Iris pigment epithelial cell (primary cell): ENCODE measurements at places on chromosomes 3 and 15.

DNA sequence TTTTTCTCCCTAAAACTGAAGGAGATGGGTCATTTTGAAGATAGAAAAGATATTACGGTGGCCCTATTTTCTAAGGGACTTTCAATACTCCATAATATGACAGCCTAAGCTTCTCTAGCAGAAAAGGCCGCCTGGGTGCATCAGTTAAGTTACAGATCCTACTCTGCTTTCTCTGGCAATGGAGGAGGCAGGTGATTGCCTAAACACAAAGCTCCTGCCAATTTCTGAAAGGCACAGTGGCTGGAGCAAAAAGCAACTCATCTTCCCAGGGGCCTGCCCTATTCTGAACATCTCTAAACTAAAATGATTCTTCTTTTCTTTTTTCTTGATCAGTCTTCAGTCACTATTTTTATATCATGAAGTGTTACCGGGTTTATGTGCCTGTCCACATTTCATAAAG, 276.7 kb downstream of the CNTN4 start:
- DNase-seq: no peak

DNA sequence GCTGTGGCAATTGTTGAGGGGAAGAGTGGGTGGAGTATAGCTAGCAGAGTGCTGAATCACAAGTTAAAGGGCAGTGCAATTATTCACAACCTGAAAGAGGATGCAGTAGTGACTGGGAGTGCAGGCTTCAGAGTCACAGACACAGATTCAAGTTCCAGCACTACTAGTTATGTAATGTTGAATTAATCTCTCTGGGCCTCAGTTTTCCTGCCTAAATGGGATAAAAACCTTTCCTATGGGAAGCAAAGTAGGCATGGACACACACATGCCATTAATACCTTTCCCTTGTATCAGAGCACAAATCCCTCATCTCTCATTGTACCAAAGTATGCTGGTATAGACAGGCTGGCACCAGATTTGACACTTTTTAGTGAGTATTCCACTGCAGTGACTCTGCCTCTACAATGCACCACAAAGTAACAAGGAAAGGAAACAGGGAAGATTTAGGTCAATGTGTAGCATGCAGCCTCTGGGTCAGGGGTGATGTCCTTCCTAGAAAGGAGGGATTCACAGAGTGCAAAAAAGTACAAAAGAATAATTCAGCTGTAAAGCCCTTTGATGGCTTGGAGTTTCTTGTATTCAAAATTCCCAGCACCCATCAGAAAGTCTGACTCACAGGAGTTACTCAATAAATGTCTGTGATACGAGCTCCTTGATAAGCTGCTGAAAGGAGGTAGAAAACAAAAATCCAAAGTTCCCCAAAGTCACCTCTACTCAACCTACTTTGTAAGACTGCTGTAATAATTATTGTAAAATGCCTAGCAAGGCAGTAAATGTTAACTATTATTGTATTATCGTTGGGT, 507.5 kb upstream of the TGFBR2 start:
- peak; percentile 81 for DNase-seq

- no peak for DNase-seq
Observed at GRCh38 chr15:45391746-45392583, 13.6 kb upstream of the GATM start.

GRCh38 chr15:50117431-50118027, 1.5 kb downstream of the ATP8B4 start:
- no peak for DNase-seq

DNA sequence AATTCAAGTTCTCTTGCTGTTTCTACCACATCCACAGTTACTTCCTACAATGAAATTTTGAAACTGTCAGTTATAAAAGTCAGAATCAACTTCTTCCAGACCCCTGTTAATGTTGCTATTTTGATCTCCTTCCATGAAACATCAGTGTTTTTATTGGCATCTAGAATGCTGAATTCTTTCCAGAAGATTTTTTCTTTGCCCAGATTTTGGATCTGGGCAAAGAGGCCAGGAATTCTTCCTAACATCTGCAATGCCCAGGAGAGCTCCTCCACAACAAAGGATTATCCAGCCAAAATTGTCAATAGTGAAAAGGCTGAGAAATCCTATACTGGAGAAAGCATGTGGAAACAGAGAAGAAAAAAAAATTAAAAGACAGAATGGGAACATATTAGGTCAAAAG, 75.5 kb downstream of the SERPINI1 start:
- DNase-seq: no peak

DNA sequence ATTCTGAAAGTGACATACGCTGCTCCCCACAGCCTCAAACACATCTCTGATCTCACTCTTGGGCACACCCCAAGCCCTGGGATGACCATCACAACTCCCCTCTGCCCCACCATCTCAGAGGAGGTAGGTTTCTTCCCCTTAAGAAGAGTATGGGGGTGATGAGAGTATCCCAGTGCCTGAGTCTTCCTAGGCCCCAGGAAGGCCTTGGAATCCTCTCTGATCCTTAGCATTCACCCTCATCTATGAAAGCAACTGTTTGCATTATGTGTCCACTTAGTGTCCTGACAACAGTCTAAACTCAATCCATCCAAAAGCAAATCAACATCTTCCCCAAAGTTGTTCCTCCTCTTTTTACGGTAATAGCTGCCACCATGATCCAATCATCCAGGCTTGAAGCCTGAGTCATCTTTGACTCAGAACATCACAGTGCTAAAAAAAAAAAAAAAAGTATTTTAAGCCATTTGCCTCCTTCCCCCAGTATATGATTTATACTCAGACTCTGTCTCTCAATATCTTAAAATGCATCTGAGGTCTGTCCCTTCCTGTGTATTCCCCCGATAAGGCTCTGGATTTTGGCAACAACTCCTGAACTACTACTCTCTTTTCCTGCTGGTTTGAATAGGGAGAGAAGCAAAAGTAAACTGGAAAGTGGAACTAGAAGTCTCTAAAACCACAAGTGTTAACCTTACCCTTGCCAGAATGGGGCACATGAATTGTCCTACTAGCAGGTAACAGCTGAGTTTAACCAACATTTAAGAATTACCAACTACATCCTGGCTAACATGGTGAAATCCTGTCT, 22.5 kb downstream of the POPDC2 start:
- DNase-seq: peak; percentile 88

- DNase-seq: peak; percentile 77
Observed at GRCh38 chr3:72907131-72907711, 19.4 kb downstream of the GXYLT2 start.

DNA sequence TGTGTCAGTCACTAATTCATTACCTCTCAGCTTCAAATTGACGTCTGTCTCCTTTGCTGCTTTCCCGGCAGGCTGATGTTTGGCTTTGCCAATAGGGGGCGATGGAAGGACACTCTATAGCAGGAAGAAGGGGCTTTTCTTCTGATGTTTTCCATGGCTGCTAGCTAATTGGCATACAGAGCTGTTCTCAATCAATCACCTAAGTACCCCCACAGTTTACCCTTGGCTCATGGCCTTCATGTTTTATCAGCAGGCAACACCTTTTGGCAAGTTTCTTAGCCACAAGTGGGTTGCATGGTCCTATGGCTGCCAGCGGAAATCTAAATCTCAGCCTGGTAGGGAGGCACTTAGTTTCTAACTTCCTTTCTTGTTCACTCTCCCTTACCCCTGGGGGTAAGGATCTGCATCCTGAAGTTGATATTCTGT, 45.0 kb downstream of the ESYT3 start:
- peak; percentile 56 for DNase-seq

DNA sequence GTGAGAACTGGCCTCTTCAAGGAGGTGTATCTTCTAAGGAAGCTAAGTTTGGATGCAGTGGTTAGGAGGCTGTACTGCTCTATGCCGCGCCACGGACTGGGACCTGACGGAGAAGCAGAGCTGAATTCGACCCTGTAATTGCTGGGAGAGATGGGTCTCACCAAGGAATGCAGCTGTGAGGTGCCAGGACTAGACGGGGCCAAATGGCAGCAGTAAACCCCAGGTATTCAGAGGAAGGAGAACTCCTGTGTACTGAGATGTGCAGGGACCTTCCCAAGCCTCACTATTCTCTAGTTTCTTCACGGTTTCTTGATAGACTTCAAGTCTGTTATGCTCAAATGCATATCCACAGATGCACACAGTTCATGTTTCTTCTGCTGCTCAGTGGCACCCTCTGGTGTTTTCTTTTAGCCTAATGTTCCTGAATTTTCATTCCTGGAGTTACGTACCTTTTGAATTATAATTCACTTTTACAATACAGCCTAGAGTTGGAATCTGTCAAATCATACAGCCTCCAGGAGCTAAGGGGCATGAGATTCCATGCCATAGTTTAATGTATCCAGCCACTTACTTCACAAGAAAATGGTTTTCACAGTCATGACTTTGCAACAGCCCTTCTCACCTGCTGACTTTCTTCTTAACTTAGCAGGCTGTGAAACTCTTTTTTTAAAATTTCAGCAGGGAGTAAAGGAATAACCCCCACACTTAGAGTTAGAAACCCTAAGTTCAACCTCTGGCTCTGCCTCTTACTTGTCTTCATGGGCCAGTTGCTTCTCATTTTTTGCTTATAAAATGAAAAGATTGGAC, 61.8 kb downstream of the GLDN start:
- peak; percentile 47 for DNase-seq

DNA sequence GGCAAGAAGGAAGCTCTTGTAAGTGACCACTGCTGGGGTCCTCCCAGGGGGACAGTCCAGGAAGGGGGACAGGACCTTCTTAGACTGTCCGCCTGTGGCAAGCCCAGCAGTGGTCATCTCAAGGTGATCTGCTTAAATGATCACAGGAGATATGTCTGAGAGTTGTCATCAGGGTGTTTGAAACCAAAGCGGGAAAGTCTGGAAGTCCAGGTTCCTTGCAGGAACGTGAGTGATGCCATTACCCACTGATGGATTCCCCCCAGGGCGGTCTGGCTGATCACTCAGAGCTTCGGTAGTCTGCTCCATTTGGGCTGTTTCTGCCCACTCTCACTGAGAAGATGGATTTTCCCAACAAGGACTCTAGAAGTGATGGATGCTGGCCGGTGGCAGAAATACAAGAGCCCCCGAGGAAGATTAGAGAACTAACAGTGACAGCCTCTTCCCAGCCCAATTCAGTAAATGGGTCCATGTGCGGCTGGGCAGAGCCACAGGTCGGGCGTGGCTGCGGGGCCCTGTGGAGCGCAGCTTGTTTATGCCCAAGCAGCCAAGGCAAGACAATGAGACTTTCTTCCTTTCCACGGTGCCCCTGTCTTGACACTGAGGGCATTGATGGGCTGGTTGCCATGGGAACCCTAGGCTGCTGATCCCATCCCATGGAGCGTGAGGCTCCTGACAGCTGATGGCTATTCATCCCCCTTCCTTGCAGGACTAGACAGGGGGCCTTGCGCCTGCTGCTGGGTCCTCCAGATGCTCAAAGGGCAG, 9.5 kb downstream of the PCSK6 start:
- DNase-seq: no peak

DNA sequence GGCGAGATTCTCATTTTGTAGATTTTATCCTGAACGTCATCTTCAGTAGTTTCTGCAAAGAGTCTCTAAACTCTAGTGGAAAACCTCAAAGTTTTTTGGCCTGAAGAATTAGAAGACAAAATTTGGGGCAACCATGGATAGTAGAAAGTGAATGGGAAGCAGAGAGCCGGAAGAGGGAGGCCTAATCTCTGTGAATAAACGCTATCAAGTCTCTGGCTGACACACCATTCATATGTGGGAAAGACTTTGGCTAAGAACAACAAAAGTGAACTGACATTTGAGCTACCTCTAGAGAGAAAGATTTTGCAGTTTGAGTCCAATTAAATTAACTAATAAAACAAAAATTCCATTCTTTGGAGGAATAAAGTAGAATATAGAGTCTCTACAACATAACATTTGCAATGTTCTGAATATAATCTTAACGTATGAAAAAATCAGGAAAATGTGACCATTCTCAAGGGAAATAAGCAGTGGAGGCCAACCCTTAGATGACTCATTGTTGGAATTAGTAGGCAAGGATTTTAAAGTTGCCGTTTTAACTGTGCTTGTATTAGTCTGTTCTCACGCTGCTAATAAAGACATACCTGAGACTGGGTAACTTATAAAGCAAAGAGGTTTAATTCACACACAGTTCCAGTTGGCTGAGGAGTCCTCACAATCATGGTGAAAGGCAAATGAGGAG, 184.6 kb downstream of the C3orf38 start:
- no peak for DNase-seq

DNA sequence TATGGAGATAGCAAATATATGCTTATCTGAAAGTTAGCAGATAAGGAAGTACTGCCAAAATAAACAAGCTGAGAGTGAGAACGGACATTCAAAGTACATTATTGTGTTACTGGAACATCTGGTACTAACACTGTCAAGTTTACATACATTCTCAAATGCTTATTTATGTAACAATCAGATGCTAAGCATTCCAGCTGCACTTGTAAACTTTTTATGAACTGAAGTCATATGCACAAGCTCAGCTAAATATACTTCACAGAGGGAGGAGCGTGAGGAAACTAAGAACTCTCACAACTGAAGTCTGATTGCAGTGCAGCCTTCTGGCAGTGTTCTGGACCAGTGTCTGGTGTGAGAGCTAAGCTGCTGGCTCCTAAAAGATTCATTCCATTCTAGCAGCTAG, 223.7 kb upstream of the NANOGP8 start:
- DNase-seq: peak; percentile 99

GRCh38 chr3:51422211-51422610, 31.1 kb downstream of the RBM15B start:
- no peak for DNase-seq

DNA sequence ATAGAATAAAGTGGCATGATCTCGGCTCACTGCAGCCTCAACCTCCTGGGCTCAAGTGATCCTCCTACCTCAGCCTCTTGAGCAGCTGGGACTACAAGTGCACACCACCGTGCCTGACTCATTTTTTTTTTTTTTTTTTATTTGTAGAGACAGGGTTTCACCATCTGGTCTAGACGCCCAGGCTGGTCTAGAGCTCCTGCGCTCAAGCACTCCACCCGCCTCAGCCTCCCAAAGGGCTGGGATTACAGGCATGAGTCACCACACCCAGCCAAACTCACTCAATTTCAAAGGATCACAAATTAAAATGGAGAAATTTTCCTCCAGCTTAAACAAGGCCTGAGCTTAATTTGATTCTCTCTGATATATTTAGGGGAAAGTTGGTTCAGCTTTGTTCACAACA, 27.3 kb upstream of the NMB start:
- DNase-seq: peak; percentile 95

DNA sequence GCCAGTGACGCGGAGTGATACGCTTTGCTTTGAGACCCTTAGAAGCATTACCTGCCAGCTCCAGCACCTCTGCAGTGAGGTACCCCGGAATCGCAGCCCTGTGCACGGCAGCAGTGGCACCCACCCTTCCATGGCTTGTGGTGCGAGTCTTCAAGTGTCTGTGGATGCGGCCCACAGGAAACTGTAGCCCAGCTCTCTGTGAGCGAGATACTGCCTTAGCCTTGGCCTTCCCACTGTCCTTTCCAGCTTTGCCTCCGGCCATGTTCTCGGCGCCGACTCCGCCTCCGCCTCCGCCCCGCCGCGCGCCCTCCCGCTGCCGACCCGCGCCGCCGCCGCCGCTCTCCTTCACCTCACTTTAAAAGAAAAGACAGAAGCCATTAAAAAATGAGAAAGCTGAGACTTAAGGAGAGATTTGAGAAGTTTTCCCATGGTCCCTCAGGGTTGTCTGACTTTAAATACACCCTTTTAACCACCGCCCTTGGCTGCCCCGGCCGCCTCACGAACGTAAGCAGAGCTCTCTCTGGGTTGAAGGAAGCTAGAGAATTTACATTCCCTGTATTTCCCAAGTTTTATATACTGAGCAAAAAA, 78.5 kb upstream of the FAM174B start:
- peak; percentile 41 for DNase-seq
